ENCODE measurements at places on chromosomes 6 and 20.

GRCh38 chr6:40524797-40525585 lies 62.2 kb downstream of the LRFN2 start:
- DNase-seq = no peak

- DNase-seq = no peak
Observed at GRCh38 chr6:128870746-128871145, 12.2 kb upstream of the LAMA2 start.

DNA sequence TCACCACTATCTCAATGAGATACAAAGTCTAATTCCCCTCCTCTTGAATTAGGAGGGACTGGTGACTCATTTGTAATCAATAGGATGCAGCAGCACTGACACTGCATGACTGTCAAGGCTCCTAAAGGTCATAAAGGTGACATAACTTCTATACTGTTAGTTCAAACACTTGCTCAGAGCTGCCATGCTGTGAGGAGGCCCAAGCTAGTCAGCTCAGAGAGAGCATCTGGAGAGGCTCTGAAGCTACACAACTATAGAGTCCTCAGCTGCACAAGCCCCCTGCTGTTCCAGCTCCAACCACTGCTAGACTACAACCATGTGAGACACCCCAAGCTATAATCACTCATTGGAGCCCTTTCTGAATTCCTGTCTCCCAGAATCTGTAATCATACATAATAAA lies 17.0 kb upstream of the HEY2 start:
- DNase-seq = no peak

GRCh38 chr6:153503810-153504209 lies 372.7 kb upstream of the RGS17 start:
- DNase-seq = no peak

DNA sequence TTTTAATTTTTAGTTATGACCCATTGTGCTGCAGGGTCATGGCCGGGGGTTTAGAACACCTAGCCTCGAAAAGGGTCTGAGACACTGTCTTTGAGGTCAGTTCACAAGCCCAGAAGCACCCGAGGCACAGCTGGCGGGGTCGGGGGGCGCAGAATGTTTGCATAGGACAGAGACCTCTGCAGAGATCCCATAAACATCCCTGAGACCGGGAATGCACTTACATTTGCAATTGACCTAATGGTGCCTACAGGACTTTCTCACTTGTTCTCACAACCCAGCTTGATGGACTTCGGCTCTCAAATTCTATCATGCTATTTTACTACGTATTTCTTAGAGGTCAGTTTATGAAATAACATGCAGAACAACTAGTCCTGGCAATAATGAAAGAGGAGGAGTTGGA lies 33.5 kb upstream of the FOXC1 start:
- DNase-seq = no peak

GRCh38 chr6:134729561-134729960 lies 220.3 kb downstream of the ALDH8A1 start:
- DNase-seq = no peak

DNA sequence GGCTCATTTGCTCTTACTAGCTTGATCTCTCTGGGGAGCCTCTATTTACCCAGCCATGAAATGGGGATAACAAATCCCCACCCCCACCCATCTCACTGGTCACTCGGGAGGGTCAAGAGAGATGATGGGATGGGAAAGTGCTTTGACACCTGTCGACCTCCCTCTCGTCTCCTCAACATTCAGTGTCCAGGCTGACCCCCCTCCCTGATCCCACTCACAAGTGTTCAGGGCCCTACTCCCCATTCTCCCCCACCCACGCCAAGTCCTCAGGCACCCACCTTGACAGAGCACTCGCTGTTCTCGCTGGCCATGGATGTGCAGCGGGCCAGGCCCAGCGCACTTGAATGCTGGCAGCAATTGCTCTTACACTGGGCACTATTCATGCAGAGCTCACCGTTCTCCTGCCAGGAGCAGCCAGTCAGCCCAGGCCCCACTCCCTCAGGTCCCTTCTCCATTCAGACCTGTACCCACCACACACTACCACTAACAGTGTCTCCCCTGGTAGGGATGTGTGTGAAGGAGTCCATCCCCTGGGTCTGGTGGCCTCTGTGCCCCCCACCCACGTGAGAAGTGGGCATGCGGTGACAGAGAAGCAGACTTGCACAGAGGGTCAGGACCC lies 1.6 kb downstream of the CLPS start:
- DNase-seq = no peak

- no peak for DNase-seq
Observed at GRCh38 chr6:34970957-34971356, 81.9 kb downstream of the ANKS1A start.

GRCh38 chr6:152270301-152270925 lies 366.7 kb downstream of the SYNE1 start:
- DNase-seq = no peak

DNA sequence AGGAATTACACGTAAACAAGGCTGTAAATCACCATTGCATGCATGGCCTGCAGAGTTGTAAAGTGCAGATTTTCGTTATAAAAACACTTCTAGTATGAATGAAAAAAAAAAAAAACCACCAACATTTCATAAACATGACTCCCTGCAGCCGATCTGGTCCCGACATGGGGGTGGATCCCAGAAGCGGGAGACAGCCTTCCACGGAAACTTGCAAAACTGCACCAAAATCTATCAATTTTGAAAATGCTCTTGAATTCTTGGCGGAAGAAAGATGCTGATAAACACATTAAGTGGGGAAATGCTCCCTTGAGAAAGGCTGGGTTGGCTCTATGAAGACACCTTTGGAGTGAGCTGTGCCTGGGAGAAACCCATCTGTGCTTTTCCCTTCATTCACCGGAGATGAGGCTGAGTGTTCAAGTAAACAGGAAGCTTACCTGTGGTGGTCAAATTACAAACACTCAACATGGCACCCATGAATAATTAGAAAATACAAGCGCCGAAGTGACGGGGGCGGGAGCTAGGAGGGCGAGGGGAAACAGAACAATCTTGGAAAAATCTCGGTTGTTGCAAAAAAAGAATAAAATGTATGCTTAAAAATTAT lies 845 bp upstream of the ANKRD60 start:
- DNase-seq = no peak

- DNase-seq = no peak
Observed at GRCh38 chr6:7000825-7001777, 106.7 kb upstream of the RREB1 start.

GRCh38 chr20:58714923-58715351 lies 22.3 kb downstream of the NPEPL1 start:
- DNase-seq = no peak

- no peak for DNase-seq
Observed at GRCh38 chr6:83911278-83911677, 51.8 kb downstream of the CYB5R4 start.

- no peak for DNase-seq
Observed at GRCh38 chr6:124479991-124480430, 482.2 kb upstream of the RNF217 start.

GRCh38 chr6:29813809-29814208 lies 13.8 kb upstream of the HLA-G start:
- DNase-seq = no peak

Data from pons (tissue), 1 donor.